ENCODE measurements at places on chromosomes 2 and 18. TPM values are rescaled to one million over a fixed set of nuclear protein-coding genes. Genes with fewer than 3 reads are reported as not detected.

RESP18 gene
- not detected for total RNA-seq

GRCh38 chr18:21912339-21913239, 172.0 kb downstream of the MIB1 start:
- no peak for DNase-seq

- DNase-seq: no peak
Measured at GRCh38 chr2:12083713-12084419, 337.4 kb downstream of the LPIN1 start.

DNA sequence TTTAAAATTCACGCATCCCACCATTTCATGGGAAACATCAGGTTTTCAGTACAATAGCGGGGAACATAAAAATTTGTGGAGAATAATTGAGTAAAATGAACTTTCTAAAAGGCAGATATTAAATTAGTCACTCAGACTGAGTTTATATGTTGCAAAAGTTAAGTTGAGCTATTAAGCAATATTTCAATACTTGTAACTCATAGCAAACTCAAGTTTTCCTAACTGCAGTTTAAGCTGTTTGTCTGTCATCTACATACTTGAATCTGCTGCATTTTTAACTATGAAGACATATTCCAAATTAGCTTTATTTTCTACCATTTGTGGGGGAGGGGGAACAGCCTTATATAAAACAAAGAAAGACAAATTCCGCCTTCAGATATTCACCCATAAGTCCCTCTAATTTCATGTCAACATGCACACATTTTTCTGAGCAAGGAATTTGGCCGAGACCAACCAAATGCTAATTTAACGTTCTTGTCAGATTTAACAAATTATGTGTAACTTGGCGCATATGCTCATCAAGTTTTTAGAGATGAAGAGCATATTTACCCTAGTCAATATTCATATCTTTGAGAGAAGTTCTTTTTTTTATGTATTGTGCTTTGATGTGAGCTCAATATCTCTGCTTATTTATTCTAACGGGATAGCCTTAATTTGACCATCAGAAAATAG, 462.9 kb downstream of the TXNL1 start:
- no peak for DNase-seq

- DNase-seq: peak; percentile 17
Measured at GRCh38 chr2:201618744-201619662, 24.3 kb downstream of the TMEM237 start.

DNA sequence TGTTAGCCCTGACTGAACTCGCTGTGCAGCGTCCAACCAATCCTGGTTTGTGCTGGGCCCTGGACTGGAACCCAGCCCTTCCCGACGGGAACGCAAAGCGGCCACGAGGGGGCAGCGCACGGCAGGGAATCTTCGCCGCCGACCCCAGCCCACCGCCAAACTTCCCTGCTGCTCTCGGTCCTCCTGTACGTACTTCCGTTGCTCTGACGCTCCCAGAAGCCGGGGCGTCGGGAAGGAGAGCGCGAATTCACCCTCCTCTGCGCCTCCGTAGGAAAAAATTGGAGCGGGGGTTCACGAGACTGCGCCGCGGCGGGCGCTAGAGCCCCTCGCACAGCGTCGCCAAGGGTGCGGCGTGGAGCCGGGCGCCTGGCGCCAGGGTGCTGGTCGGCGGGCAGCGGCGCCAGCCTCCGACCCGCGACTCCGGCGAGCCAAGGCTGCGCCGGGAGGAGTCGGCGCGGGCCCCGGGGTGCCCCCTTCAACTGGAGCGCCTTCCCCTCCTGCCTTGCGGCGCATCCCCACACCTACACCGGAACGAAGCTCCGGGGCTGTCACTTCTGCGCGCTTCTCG, 873 bp upstream of the SH3RF3 start:
- DNase-seq: peak; percentile 78

SLC39A10 gene
- 21.2 TPM for total RNA-seq

- DNase-seq: no peak
Measured at GRCh38 chr2:17933256-17933655, 54.8 kb downstream of the KCNS3 start.

DNA sequence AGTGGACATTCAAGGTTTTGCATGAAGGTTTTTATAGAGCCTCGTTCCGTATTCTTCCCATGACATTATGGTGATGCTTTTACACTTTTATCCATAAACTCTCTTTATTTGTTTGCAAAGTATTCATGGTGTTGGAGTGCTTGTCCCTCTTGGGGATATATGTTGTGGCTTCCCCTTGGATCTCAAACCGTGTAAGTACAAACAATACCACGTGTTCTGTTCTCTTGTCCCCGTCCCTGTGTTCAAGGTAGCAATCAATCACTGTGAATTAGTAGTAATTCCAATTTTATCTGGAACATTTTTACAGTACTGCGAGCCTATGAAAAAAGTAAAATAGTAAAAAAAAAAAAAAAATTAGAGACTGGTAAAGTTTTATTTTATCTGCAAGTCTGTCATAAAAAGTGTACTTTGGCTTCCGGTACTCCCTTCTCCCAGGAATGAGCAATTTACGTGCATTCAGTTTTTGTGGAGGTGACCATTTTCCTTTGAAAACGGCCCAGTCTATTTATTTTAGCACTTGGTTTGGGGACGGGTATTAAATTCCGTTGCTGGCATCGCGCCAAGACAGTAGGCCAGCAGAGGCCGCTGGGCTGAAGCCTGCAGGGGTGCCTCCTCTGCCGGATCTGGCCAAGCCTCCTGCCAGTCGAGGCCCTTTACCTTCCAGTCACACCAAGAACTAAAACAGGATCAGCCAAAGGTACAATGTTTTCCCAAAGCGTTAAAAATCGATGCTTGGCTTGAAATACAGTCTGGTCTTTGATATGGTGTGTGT, 175.7 kb downstream of the SOCS6 start:
- peak; percentile 36 for DNase-seq

GRCh38 chr18:79064228-79064627, 5.0 kb upstream of the ATP9B start:
- DNase-seq: no peak

- no peak for DNase-seq
Measured at GRCh38 chr2:31401580-31401979, 13.0 kb downstream of the XDH start.

ST8SIA5 gene
- total RNA-seq: not detected

- peak; percentile 78 for DNase-seq
Measured at GRCh38 chr2:98822301-98823164, 91.6 kb upstream of the MGAT4A start.

- DNase-seq: no peak
Measured at GRCh38 chr2:41963661-41964525, 83.9 kb upstream of the PKDCC start.

GPR39 gene
- total RNA-seq: not detected

- DNase-seq: no peak
Measured at GRCh38 chr2:62475172-62476011, 30.6 kb downstream of the TMEM17 start.

GRCh38 chr2:25369439-25369838, 27.7 kb upstream of the DNMT3A start:
- no peak for DNase-seq

DNA sequence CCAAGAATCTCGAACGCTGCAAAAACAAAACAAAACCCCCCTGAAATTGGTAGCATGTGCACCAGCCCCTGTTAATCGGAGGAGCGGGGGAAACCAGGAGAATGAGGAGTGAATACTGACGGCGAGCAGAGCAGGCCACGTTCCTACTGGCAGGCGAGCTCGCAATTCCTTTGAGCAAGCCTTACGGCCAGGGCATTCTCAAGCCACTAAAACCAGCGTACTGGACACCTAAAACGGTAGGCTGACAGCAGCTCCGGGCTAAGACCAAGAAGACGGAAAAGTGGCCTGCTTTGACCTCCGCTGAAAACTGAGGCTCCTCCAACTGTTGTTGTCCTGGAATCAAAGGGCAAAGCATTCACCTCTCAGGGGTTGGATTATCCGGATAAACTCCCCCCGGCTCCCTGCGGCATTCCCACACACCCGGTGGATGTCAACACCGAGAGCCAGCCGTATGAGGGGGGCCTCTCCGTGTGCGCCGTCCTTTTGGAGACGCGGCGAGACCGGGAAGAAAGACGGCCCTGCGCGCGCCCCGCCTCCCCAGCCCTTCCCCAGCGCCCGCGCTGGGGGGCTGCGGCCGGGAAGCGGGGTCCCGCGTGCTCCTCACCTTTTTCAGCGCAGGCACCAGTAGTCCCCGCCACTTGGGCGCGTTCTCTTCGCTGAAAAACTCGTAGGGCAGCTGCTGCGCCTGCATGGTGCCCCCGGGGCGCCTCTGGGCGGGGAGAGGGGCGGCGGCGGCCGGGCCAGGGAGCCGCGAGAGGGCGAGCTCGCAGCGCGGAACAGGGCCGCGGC, 925 bp downstream of the SOS1 start:
- DNase-seq: peak; percentile 74

DNA sequence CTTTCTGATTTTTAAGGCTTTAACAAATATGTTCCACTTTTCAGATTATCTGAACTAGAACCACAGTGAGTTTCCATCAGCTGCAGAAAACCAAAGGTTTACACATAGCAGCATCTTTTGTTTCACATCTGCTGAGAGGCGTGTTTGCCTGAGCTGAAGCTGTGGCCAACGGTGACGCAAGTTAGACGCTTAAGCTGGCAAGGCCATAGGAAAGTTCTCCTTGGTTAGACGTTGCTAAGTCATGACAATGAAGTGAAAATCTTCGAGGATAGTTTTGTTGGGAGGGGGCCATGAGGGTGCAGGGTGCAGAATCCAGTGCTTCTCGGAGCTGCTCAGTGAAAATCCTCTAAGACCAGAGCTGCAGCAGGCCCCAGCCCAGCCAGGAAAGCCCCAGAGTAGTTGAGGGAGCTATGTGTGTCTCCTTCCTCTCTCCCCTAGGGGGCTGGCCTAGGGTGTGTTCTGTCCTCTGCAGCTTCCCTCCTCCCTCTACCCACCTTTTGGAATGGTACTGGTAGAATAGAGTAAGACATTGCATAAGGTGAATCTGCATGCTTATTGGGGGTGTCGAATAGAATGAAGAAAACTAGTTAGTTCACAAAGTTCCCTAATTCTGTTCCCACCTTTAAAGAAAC, 105.4 kb downstream of the FHOD3 start:
- no peak for DNase-seq

- DNase-seq: no peak
Measured at GRCh38 chr2:128789221-128789620, 470.6 kb upstream of the HS6ST1 start.

DNA sequence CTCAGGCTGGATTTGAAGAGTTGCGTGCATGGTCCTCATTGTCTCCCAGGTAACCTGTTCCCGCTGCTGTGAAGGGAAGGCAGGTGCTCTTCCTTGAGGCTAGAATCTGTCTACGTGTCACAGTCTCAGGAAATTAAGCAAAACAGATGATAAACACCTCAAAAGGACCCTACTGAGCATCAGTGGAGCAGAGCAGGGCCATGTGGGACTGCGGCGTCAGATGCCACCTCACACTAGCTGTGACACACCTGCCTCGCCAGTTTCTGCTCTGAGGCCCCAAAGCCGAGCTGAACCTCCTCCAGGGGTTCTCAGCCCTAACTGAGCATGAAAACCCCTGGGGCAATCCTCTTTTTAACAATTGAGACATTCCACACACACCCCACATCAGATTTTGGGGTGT, 2.0 kb downstream of the C2orf92 start:
- no peak for DNase-seq

GRCh38 chr2:121804997-121805765, 49.7 kb downstream of the TSN start:
- DNase-seq: no peak

TNS1 gene
- 1.4 TPM for total RNA-seq

PSTPIP2 gene
- total RNA-seq: 21.6 TPM

- no peak for DNase-seq
Measured at GRCh38 chr18:44909191-44909719, 228.6 kb downstream of the SETBP1 start.

GRCh38 chr2:86562485-86562921, 740 bp downstream of the CHMP3 start:
- DNase-seq: no peak

GRCh38 chr2:212013626-212014025, 525.0 kb downstream of the ERBB4 start:
- no peak for DNase-seq

- DNase-seq: no peak
Measured at GRCh38 chr18:69787825-69788547, 159.7 kb downstream of the CD226 start.

- peak; percentile 24 for DNase-seq
Measured at GRCh38 chr2:61419129-61419528, 51.8 kb downstream of the USP34 start.

DNA sequence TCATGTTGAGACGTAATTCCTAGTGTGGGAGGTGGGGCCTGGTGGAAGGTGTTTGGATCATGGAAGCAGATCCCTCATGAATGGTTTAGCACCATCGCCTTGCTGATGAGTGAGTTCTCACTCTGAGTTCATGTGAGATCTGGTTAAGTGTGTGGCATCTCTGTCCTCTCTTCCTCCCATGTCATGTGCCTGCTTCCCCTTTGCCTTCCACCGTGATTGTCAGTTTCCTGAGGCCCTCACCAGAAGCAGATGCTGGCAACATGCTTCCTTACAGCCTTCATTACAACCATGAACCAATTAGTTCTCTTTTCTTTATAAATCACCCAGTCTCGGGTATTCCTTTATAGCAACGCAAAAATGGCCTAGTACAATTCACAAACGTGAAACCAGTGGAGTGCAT, 14.6 kb upstream of the MCM6 start:
- DNase-seq: no peak

COBLL1 gene
- 0.45 TPM for total RNA-seq

STK11IP gene
- 24.5 TPM for total RNA-seq

DNA sequence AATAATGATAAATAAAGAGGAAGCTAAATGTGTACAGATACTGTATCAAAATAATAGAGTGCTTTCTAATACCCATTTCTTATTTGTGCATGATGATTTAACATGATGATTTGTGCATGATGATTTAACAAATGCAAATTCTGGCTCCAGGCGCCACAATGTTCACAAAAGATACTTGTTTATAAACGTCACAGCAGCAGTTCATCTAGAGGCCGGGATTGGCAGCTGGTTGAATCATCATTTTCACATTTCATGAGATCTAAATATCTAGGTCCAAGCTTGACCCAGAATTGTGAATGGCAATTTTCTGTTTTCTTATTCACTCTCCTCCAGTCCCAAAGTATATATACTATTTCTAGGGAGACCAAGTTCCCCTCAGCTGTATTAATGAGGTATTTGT, 322.0 kb downstream of the SUCLG1 start:
- DNase-seq: no peak

GRCh38 chr2:173231042-173231441, 123.6 kb upstream of the CDCA7 start:
- DNase-seq: no peak

- DNase-seq: no peak
Measured at GRCh38 chr2:238104691-238105371, 4.7 kb downstream of the ESPNL start.

PSMA8 gene
- 3.6 TPM for total RNA-seq

MYO7B gene
- total RNA-seq: 0.88 TPM

CCBE1 gene
- total RNA-seq: not detected

- no peak for DNase-seq
Measured at GRCh38 chr2:27822049-27822448, 50.5 kb downstream of the MRPL33 start.

GRCh38 chr2:117470311-117471095, 344.0 kb upstream of the DDX18 start:
- peak; percentile 14 for DNase-seq

CHST9 gene
- total RNA-seq: not detected

DNA sequence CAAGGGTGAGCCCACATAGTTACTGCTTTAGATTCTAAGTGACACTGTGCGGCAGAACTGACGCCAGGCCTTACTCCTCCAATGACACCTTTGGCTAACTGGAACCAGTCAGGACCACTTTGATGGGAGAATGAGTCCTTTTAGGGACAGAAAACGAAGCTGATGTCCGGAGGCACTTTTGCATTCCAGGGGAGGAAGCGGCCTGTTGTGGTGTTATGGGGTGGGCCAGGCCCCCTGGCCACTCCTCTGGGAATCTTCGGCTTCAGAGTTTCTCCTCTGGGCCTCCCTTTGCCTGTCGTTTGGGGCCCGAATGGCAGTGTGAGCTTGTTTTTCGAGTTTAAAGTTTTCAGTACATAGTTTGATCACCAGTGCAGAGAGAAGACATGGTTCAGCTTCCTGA, 65.9 kb downstream of the MBP start:
- no peak for DNase-seq
